ENCODE measurements at places on chromosomes 7 and 10. TPM values are rescaled to one million over a fixed set of nuclear protein-coding genes. Genes with fewer than 3 reads are reported as not detected.
A peak's percentile ranks its signal among the peaks of the same experiment; 100 is the strongest.

TCF7L2 gene
- 25.7 TPM for total RNA-seq

NPTX2 gene
- total RNA-seq: 37.2 TPM

DNA sequence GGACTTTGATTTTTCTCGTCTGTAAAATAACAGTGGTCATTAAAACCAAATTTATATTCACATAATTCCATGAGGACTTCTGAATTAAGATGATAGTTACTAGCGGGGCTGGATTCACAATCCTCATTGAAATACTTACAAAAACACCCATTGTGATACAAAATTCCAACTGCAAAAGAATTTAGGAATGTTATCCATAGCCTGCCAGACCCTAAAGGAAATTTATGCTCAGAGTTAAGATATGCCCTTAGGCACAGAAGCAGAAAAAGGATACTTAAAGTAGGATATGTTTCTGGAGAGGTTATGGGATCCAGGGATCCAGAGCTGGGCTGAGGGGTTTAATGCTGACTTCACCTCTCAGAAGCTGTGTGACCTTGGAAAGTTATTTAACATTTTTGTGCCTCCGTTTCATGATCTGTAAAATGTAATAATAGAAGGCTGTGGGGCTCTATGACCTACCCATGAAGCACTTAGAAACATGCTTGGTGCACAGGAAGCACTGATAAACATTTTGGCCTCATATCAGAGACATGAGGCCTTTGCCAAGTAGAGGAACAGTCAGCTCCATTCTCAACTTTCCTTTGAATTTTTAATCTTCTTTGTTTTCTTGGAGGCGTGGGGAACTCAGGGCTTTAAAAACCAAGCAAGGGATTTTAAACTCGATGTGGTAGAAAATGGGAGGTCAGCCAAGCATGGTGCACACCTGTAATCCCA is 744.7 kb downstream of the KCNMA1 start:
- no peaks in the 10 kb centered on the region for H3K27me3 ChIP-seq
- no peak for DNase-seq
- no peak overlapping the region for H3K4me3 ChIP-seq

- peaks cover 22% of the 10 kb centered on the region for H3K4me1 ChIP-seq
- no peak for DNase-seq
- H3K27me3 ChIP-seq: no peaks in the 10 kb centered on the region
- no peak overlapping the region for H3K4me3 ChIP-seq
- no peaks in the 10 kb centered on the region for H3K36me3 ChIP-seq
These were observed 22.4 kb downstream of the GBF1 start for GRCh38 chr10:102267748-102268147.

DNA sequence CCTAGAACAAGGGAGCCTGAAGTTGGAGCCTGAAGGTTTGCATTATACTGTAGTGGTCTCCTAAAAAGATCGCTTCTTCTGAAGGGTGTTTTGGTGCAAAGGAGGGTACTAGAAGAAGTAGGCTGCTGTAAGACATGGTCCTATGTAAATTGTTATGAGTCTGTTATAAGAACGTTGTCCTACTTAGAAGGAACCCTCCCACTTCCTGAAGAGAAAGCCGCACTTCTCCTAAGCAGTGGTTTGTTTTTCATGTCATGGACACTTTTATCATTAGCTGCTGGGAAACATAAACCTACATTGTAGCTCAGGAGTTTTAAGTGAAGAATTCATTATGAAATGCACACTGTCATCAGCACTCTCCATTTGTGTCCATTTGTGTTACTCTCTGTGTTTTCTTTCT is 129.1 kb upstream of the ITGB1 start:
- no peaks in the 10 kb centered on the region for H3K4me1 ChIP-seq
- H3K27ac ChIP-seq: no peak overlapping the region
- no peak overlapping the region for H3K4me3 ChIP-seq

GRCh38 chr7:2512179-2512661 is 7.4 kb upstream of the LFNG start:
- H3K27ac ChIP-seq: no peak overlapping the region
- DNase-seq: peak; percentile 81
- H3K4me3 ChIP-seq: no peak overlapping the region
- no peaks in the 10 kb centered on the region for H3K27me3 ChIP-seq
- peaks cover 27% of the 10 kb centered on the region for H3K4me1 ChIP-seq
- no peaks in the 10 kb centered on the region for H3K36me3 ChIP-seq

DNA sequence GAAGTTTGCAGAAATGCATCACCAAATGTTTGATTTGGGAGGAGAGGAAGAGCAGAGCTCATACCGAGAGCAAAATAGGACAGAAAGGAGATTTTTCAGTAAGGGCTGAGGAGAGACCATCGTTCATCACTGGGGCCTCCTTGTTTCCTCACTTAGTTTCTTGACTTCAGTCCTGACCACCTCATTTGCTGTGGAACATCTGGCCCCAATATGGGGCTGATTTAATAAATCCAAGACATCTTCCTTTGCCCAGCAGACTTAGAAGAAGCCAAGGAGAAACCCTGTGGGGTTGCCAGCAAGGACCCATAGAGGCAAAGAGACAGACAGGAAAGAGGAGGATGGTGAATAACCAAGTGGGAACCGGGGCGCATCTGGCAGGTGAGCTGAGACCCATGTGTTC is 60.4 kb downstream of the CHST3 start:
- DNase-seq: no peak
- no peaks in the 10 kb centered on the region for H3K27me3 ChIP-seq
- H3K36me3 ChIP-seq: no peaks in the 10 kb centered on the region
- no peak overlapping the region for H3K4me3 ChIP-seq

Data from body of pancreas (tissue), 4 donors.